ENCODE measurements at places on chromosomes 2 and 18.

- no peak for DNase-seq
Observed at GRCh38 chr2:218860950-218861381, 1.4 kb downstream of the WNT6 start.

DNA sequence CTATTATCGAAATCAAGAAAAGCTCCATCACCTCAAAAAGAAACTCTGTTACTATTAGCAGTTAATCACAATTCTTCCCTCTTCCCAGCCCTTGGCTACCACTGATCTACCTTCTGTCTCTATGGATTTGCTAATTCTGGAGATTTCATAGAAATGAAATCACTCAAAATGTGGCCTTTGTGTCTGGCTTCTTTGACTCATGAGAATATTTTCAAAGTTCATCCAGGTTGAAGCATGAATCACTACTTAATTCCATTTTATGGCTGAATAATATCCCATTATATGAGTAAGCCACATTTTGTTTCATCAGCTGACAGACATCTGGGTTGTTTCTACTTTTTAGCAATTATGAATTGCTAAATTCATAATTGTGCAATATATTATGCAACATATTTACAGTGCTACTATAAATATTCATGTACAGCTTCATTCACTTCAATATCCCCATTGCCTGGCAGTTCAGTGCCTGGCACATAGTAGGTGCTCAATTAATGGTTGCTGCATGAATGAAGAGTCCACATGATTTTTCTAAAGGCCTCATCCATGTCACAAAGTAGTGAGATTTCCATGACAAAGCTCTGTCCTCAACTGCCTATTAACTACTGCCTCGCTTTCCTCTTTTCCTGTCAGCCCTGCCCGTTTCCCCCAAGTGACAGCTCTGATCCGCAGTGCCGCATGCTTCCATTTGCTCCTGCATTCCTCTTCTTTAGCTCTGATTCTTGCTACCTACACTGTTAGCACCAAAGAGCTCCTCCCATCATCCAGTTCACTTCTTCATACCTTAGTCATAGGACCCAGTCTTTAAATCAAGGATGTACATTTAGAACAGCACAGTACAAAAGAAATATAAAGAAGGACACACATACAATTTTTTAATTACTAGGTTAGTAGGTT lies 32.8 kb downstream of the CCDC93 start:
- DNase-seq: no peak

GRCh38 chr2:119439574-119440500 lies 8.2 kb downstream of the TMEM37 start:
- DNase-seq: no peak

- DNase-seq: no peak
Observed at GRCh38 chr2:47719099-47719498, 63.8 kb upstream of the MSH6 start.

DNA sequence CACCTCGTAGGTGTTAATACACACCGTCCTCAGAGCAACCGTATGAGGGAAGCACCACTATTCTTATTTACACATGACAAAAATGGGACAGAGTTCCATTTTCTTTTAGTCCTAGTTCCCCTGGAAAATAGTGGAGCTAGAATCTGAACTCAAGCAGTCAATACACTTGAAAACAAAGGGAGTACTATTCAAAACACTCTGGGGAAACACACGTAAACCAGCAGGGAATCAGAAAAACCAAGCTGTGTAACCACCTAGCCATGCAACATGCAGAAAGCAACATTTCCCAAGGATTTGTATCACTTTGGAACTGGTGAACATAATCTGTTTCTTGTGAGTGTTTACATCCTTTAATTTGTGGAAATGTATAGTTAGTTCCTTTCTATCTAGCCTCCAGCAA lies 208.2 kb downstream of the UBE2E3 start:
- DNase-seq: no peak

DNA sequence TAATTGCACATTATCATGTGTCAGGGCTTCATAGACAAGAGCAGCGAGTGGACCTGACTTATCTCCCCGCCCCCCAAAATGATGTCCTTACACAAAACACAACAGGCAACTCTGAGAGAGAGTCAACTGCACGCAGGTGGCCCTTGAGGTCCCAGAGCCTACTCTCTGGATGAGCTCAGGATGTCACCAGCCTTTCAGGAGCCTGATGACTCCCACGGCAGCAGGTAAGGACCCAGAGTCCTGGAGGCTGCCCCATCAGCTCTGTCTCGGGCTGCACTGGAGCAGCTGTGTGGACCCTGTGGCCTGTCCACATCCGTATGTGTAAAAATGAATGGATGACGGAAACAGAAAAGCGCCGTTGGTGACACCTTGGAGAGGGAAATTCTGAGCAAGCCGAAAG lies 130.9 kb downstream of the HDAC4 start:
- DNase-seq: no peak

GRCh38 chr2:239904496-239904895 lies 120.6 kb downstream of the NDUFA10 start:
- no peak for DNase-seq

DNA sequence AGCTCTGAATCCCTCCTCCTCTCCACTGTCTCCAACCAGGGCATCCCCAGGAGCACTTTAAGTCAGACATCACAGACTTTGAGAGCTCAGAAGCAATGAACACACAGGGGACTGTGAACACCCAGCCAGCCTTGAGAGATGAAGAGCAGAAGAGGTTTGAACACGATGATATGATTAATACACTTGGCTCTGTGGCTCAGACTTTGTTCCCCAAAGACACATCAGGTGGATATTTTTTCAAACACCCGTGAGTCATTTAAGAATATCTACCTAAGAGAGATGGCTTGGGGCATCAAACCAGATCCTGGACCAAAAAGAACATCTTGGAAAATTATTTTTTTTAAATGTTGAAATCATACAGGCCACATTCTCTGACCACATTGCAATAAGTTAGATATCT lies 134.9 kb upstream of the OTOS start:
- DNase-seq: no peak

DNA sequence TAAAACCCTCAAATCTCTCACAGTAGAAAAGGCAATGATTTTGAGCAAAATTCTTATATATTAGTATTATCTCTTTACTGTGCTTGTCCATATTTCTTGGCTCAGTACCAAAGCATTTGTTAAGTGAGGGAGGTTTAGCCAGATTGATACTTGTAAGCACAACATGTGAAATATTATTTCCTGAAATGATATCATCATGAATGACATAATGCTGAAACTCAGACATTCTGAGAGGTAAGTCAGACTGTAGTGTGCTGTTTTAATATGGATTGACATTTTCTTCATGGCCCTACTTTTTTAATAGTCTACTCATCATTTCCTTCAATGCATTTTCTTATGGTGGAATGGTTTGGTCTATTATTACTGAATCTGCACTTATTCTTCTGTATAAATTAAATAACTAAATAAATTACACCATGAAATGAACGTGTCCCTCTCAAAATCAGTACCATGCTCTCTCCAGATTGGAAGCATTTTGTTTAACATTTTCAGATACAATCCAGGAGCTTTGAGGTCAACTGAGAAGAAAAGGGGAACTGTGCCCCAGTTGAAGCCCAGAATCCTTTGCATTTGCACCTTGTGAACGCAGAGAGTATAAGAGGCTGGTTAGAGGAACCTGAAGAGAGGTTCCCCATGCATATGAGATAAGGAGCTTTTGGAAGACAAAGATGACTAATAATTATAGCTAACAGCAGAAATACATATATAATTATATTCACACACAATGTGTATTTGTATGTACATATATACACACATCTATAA lies 50.1 kb upstream of the CRACDL start:
- DNase-seq: no peak

GRCh38 chr2:70985956-70986355 lies 7.5 kb downstream of the ANKRD53 start:
- no peak for DNase-seq

GRCh38 chr18:22018366-22018765 lies 151.0 kb upstream of the GATA6 start:
- DNase-seq: no peak

GRCh38 chr2:121777699-121778058 lies 22.2 kb downstream of the TSN start:
- DNase-seq: no peak

GRCh38 chr2:35454966-35455638 lies 900.5 kb upstream of the CRIM1 start:
- DNase-seq: no peak

- DNase-seq: no peak
Observed at GRCh38 chr2:26189123-26189522, 16.2 kb downstream of the GAREM2 start.

DNA sequence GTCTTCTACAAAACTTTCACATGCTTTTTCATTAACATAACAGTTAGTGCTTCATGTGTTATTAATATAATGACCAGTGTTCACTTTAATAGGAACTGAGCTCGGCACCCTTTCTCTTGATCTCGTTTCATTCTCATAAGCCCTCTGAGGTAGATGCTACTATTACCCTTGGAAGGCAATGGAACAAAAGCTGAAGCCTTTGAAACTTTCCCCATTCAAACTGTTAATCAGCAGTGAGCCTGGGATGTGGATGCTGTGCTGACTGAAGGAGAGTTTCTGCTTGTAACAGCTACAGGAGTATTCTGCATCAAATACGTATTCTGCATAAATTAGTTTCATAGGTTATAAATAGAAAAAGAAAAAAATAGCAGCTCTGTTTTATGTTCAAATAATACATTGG lies 904.0 kb upstream of the CDH2 start:
- DNase-seq: no peak

- no peak for DNase-seq
Observed at GRCh38 chr18:75586130-75586889, 158.8 kb upstream of the SMIM21 start.

DNA sequence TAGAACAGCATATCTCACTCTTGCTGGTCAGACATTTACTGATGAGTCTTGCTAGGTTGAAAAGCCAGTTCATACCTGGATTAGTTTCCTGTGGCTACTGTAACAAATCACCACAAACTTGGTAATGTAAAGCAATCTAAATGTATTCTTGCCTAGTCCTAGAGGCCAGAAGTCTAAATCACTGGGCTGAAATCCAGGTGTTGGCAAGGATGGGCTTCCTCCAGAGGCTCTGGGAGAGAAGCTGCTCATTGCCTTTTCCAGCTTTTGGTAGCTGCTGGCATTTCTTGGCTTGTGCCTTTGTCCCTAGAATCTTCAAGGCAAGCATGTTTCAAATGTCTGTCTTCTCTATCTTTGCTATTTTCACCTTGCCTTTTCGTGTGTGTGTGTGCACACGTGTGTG lies 62.3 kb upstream of the MAP4K3 start:
- DNase-seq: no peak

DNA sequence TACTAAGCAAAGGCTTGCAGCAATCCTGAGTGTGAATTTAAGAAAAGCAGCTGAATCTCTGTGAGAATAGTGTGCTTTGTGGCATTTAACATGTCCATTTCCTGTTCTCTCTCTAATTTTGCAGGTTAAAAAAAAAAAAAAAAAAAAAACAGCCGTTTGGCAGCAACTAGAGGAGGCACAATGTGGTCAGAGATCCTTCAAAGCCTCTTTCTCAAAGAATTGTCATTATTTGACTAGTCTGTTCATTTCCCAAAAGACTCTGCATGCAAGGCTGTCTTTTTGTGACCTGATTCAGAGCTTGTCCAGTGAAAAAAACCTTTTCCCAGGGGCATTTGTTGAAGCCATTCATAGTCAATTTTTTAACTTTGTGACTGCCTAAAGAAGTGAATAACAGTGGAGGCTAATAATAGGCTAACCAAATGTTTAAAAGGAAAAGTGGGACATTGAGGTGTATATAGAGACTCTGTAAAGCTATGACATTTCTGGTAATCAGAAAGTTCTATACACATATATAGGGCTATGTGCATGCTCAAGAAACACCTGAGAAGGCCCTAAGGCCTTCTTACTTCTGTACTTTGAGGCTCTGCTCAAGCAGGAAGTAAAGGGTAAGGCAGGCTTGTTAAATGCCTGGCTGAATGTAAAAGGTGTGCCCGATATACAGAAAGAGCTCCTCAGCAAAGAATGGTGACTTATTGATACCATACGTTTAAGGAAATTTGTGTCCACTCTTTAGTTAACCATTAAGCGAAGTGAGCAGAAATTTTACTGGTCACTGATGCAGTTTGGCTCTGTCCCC lies 289.6 kb upstream of the RAB6C start:
- DNase-seq: no peak

DNA sequence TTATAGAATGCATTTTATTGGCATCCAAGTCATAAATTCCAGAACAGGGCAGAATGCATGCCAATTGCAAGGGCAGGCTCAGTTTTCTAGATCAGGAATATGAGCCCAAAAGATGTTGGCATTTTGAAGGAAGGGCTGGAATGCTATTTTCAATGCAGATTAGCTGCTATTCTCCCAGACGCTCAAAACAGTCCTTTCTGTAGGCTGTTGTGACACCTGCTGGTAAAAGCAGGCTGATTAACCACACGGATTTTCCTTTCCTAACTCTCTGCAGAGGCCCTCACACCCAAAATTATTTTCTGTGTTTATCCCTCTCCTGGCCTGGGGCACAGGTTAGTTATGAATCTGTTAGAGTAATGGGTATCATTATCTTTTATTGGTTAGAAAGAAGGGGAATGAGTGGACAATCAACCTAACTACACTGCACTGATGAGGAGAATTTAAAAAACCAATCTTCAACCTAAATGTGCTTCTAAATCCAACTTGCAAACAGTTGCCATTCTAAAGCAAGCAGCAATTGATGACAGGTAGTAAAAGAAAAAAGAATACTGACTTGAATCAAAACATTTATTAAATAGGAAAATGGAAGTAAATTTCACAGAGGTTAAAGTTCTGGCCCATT lies 94.0 kb downstream of the PLA2R1 start:
- no peak for DNase-seq

- DNase-seq: no peak
Observed at GRCh38 chr2:31331156-31331555, 83.4 kb downstream of the XDH start.

DNA sequence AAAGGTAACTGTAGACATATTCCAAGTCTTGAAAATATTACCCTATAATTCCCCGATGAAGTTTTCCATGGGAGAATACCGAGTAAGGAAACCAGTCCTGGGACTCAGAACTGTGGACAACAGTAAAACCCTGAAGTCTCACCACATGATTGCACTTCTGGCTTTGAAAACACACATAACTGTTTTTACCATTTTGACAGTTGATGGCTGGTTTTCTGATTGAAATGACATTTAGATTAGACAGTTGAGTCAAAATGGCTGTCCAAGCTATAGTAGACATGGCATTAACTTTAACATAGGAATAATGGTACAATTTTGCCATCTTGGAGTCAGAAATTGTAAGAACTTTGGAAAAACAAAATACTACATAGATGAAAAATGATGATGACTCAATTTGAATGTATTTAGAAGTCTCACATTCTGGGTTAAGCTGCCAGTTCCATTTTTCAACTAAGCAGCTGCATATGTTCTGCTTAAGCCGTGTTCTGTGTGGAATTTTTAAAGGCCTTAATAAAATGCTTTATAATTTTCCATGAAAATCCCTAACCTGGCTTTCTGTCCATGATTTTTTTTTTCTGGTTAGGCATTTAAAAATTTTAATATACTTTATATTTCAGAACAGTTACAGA lies 38.3 kb upstream of the WIPF1 start:
- DNase-seq: no peak

GRCh38 chr2:84959566-84960506 lies 11.1 kb upstream of the KCMF1 start:
- DNase-seq: no peak

GRCh38 chr2:219247678-219248642 lies 2.7 kb downstream of the STK16 start:
- peak; percentile 45 for DNase-seq

Measured in activated T-helper 1 cell treated with anti-CD3 and anti-CD28 coated beads, Interleukin-2, amount 50 U/mL, for 16 hours (primary cell).